GM19239 (cell line): ENCODE measurements at places on chromosomes 7 and 10.

- no peak for DNase-seq
Measured at GRCh38 chr10:87546210-87546609, 41.5 kb downstream of the MINPP1 start.

DNA sequence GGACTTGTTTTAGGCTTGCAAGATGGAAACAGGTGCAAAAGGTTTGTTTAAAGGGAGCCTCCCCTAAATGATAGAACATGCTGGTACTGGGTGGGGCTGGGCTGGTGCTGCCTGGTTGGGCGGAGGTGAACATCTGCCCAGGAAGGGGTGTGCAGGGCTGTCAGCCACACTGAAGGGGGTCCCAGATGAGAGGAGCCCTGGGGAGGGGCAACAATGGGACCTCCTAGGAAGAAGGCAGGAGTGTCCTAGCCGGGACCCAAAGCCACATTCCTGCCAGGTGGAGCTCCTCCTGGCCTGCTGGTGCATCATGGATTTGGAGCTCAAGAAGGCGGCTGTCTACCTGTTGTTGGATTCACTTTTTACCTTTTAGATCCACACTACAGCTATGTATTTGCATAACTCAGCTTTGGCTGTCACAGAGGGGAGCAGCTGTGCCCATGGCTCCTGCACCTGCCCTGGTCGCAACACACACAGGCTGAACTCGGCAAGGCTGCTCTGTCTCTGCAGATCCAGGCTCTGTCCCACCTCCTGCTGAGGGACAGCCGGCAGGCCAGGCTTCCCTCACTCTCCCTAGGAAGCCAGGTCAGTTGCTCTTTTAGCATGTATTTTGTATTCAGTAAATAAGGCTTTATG lies 59.9 kb downstream of the ADARB2 start:
- no peak for DNase-seq

- DNase-seq: no peak
Measured at GRCh38 chr10:55441777-55442176, 640.7 kb upstream of the PCDH15 start.

DNA sequence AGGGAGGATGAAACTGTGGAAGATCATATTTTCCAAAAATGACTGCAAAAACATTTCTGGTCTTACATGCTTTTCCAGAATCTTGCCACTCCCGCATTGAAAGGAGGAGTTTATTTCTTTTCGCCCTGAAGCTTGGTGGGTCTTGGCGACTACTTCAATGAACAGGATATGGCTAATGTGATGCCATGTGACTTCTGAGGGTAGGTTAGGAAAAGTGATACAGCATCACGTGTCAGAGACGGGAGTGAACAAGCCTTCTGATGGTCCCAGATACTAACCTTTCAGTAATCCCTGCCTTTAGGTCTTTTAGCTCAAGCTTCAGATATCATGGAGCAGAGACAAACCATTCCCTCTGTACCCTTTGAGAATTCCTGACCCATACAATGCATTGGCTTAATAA lies 192.2 kb upstream of the HPS1 start:
- no peak for DNase-seq

DNA sequence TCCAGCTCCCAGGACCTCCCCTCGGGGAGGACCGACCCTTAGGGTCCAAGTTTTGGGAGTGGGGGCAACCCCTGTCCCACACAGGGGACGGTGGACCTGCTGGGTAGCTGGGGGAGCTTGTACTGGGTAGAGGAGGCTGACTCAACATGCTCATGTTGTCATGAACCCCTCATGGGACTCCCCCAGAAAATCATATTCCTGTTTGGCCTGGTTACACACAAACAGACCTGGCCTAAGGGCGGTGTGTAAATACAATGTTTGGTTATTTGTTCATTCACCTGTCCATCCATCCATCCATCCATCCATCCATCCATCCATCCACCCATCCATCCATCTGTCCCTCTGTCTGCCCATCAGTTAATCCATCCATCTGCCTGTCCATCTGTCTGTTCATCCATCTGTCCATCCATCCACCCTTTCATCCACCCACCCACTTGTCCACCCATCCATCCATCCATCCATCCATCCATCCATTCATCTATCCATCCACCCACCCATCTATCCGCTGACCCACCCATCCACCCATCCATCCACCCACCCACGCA lies 92.9 kb downstream of the DNAJB6 start:
- no peak for DNase-seq

- DNase-seq: no peak
Measured at GRCh38 chr10:7908541-7909210, 90.4 kb downstream of the TAF3 start.

- DNase-seq: no peak
Measured at GRCh38 chr10:132476146-132477065, 61.2 kb upstream of the INPP5A start.

- no peak for DNase-seq
Measured at GRCh38 chr7:135771961-135772638, 23.5 kb upstream of the FAM180A start.

DNA sequence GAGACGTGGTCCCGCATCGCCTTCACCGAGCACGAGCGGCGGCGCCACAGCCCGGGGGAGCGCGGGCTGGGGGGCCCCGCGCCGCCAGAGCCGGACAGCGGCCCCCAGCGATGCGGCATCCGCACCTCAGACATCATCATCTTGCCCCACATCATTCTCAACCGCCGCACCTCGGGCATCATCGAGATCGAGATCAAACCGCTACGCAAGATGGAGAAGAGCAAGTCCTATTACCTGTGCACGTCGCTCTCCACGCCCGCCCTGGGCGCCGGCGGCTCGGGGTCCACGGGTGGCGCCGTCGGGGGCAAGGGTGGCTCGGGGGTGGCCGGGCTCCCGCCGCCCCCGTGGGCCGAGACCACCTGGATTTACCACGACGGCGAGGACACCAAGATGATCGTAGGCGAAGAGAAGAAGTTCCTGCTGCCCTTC lies 737 bp downstream of the CNNM2 start:
- no peak for DNase-seq

- no peak for DNase-seq
Measured at GRCh38 chr7:92754919-92755581, 81.3 kb downstream of the CDK6 start.

GRCh38 chr7:3152714-3153113 lies 109.0 kb upstream of the CARD11 start:
- DNase-seq: no peak

DNA sequence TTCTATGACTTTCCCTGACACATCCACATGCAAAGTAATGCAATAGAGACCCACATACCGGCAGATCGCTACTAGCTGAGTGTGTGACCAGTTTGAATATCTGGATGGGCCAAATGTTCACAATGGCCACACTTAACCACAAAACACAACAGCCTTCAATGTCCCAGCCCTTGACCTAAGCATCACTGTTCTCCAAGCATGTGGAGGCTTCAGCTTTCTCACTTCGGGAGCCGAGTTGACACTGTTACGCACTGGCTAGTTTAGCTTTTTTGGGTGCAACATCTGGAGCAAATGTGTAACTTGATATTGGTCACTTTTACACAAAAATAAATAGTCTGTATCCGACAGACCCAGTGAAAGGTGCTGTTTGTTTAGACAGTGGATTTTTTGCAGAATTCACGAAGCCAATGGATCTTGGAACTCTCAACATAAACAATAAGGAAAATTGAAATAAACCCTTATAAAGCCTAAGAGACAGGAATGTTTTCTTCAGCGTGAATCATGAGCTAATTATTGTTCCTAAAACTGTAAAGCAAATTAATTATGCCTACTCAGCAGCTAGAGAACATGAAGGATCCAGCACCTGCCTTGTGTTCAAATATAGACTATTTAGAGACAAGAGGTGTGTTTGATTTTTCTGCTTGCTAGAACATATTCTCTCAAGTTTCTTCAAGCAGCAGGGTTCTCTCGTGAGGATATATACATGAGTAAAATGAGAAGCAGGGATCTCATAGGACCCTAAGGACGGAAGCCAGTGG lies 117.6 kb upstream of the JCAD start:
- no peak for DNase-seq
